ENCODE measurements at places on chromosomes 7 and 10. TPM values are rescaled to one million over a fixed set of nuclear protein-coding genes. Genes with fewer than 3 reads are reported as not detected.

AS3MT gene
- total RNA-seq: 1.8 TPM

TMEM236 gene
- 0.60 TPM for total RNA-seq

TMEM254 gene
- total RNA-seq: 2.1 TPM

SFTPA2 gene
- total RNA-seq: 1.3 TPM

METTL27 gene
- total RNA-seq: 0.50 TPM

FBXW4 gene
- total RNA-seq: 85.1 TPM

PHKG1 gene
- total RNA-seq: 32.2 TPM

PAX4 gene
- not detected for total RNA-seq

UPK3B gene
- total RNA-seq: 0.48 TPM

EN2 gene
- total RNA-seq: 0.52 TPM

ANKRD22 gene
- total RNA-seq: not detected

RPEL1 gene
- total RNA-seq: not detected

DNA sequence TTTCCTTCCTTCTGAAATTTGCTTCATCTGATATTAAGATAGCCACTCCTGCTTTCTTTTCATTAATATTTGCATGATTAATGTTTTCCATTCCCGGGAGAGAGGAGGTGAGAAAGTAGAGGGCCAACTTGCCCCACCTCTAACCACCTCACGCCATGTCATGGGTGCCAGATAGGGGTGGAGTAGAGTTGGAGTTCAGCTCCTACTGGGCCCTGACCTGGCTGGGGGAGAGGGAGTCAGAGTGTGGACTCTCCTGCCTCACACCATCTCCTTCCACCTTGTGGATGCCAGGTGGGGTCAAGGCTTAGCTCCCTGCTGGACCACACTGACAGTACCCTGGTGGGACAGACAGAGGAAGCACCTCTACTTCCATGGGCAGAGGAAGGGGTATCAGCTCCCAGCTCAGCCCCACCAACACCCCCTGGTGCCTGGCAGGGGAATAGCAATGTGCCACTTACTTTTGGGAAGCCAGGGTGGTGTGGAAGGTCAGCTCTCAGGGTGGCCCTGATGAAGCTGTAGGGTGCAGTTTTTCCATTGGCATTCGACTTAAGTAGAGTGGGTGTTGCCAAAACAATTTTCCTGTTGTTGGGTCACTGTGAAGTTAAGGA lies 28.0 kb downstream of the CHST12 start:
- DNase-seq: no peak

GRCh38 chr10:127215866-127216265 lies 19.5 kb upstream of the INSYN2A start:
- DNase-seq: no peak

GRCh38 chr7:142669074-142669654 lies 80.1 kb upstream of the PRSS1 start:
- DNase-seq: no peak

DNA sequence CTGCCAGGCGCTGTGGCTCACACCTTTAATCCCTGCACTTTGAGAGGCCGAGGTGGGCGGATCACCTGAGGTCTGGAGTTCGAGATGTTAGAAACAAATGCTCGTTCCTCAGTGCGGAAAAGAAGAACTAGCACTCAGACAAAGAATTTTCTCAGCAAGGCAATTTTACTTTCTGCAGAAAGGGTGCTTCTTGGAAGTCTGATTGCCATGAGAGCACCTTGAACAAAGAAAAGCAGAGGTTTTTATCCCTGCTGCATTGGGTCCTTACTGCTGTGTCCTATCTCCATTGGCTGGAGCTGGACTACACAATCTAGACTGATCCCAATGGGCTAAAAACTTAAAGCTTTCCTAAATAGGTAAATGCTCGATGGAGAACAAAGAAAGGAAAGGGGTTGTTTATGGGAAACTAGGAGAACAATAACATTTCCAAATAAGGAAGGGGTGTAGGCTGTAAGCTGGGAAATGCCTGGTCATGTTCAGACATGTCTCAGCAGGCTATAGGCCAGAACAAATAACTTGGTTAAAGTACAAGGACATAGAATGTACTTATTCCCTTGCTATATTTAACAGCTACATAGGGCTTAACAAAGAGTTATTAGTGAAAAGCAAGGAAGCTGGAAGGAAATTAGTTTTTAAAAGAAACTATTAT lies 26.1 kb upstream of the ACTR3B start:
- DNase-seq: no peak

GRCh38 chr10:47121336-47121735 lies 178.7 kb upstream of the GDF10 start:
- DNase-seq: no peak

- no peak for DNase-seq
Observed at GRCh38 chr10:114632869-114633715, 25.0 kb downstream of the ABLIM1 start.

- no peak for DNase-seq
Observed at GRCh38 chr10:80739963-80740715, 202.4 kb downstream of the SH2D4B start.

GRCh38 chr7:104981672-104982037 lies 32.4 kb upstream of the KMT2E start:
- DNase-seq: no peak

- no peak for DNase-seq
Observed at GRCh38 chr7:30790356-30790755, 19.1 kb downstream of the MINDY4 start.

DNA sequence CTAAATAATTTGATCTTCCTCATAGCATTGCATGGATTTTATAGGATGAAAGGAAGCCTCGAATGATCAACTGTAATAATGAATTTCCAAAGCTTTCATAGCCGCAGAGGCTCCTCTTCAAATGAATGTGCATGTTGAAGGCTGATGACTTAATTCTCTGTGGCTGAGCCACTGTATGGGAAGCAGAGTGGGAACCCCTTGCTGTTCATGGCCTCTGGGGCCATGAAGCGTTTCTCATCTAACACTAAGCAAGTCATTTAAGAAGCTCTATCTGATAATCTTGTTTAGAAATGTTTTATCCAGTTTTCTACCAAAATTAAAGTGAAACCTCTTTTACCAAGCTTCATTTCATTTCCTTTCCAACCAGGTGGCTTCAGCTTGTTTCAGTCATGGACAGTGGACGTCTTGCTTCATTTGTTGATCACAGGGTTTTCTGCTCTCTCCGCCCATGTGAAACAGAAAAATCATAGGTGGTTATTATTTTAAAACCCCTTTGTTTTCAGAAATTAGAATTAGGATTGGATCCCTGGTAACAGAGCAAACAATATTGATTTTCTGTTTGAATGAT lies 10.3 kb upstream of the ADARB2 start:
- DNase-seq: no peak

GRCh38 chr7:81562581-81562980 lies 207.3 kb downstream of the HGF start:
- DNase-seq: no peak

DNA sequence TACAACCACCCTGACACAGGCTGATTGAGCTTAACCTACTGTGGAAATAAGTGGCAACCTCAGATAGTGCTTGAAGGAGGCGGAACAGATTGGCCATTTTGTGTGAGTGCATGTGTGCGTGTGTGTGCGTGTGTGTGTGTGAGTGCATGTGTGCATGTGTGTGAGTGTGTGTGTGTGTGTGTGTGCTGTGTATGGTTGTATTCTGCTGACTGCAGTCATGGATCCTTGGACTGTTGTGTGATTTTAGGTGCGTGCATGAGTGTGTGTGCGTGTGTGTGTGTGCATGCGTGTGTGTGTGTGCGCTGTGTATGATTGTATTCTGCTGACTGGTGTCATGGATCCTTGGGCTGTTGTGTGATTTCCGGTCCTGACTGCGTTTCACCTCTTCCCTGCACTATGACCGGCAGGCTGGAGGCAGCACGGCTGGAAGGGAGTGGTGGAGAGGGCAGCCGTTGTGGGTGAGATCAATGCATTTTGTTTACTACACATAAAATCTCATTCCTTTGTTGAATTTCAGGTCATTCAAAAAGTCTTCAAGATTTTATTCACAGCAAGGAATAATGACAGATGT lies 6.3 kb downstream of the IQCE start:
- peak; percentile 26 for DNase-seq

DNA sequence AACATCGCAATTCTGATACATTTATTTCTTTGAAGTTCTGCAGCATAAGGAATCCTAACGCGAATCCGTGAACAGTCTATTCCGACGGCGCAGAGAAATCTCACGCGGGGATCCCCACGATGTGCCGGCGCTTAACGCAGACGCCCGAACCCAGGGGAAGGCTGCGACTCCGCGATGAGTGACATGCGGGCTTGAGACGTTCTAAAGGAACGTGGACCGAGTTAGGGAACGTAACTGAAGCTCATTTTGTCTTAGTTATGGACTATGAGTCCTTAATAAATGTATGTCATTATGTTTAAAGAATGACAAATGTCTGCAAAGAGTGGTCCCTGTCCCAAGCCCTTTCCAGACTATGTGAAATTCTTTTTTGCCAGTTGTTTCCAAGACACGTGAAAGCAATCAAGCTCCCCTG lies 995 bp upstream of the PARD3 start:
- no peak for DNase-seq

DNA sequence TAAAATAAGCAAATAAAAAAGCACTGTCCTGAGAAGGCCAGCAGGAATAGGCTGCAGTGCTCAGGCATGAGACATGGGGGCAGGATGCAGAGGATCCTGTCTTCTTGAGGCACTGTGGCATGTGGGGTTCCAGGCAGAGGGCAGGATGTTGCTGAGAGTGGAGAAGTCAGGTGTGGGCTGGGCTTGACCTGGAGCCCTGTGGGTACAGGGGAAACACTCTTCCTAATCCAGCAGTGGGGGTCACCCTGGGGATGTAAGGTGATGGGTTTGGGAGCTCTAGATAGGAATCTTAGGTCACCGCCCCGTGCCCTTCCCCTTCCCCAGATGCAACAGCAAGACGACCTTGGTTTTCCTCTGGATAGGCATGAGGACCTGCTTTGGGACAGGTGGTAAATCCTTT lies 13.6 kb downstream of the SUMF2 start:
- DNase-seq: no peak

All from psoas muscle (tissue), 8 donors.